ENCODE measurements at places on chromosomes 5 and 9.

- DNase-seq: no peak
Measured at GRCh38 chr5:136586196-136586595, 220.9 kb upstream of the TRPC7 start.

- no peak for DNase-seq
Measured at GRCh38 chr5:11050596-11051304, 289.7 kb upstream of the DAP start.

DNA sequence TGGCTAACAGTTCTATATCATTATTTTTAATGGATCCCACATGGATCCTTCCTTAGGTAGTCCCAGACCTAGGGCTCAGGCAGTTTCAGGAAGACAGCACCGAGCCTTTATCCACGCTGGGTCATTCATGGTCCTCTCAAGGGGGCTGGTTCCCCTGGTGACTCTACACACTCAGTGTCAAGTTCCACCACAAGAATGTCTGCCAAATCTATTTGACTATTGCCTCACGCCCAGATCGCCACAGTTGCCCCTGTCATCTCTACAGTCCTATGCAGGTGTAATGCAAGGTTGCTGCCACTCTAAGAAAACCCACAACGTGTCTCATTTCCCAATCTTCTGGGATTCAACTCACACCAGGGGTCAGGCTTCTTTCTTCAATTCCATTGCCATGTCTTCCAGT is 8.0 kb upstream of the ZNF366 start:
- DNase-seq: no peak

- no peak for DNase-seq
Measured at GRCh38 chr9:91418215-91418610, 5.4 kb downstream of the NFIL3 start.

All from kidney tubule cell (primary cell).